ENCODE measurements at places on chromosomes 2 and 18. TPM values are rescaled to one million over a fixed set of nuclear protein-coding genes. Genes with fewer than 3 reads are reported as not detected.

UGT1A3 gene
- not detected for total RNA-seq

CD8B2 gene
- total RNA-seq, result not detected

SLC4A3 gene
- 0.10 TPM for total RNA-seq

MEIS1 gene
- 0.76 TPM for total RNA-seq

GAREM2 gene
- 1.5 TPM for total RNA-seq

DPP10 gene
- total RNA-seq, result not detected

SCN3A gene
- total RNA-seq, result not detected

DAW1 gene
- 3.3 TPM for total RNA-seq

FHOD3 gene
- total RNA-seq, result under 0.01 TPM

CRYGC gene
- total RNA-seq, result not detected

IL36RN gene
- not detected for total RNA-seq
